ENCODE measurements at places on chromosomes 12 and 14.

GRCh38 chr14:90697577-90698206 is 118.5 kb downstream of the TTC7B start:
- peak; percentile 92 for DNase-seq

DNA sequence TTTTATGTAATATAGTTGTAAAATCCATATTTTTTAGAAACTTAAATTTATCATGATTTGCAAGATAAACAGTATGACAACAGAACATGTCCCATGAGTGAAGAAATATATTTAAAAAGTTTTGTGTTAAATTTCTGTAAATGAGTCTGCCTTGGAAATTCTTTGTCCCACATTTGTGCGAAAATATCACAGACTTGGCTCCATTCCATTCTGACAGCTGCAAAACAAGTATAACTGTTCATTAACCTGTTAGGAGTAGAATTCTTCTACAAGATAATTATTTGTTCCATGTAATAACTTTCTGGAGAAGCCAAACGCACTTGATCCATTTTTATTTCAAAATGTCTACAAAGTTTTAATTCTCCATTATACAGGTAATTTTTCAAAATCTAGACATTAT is 37.9 kb downstream of the MDM1 start:
- DNase-seq, result no peak

DNA sequence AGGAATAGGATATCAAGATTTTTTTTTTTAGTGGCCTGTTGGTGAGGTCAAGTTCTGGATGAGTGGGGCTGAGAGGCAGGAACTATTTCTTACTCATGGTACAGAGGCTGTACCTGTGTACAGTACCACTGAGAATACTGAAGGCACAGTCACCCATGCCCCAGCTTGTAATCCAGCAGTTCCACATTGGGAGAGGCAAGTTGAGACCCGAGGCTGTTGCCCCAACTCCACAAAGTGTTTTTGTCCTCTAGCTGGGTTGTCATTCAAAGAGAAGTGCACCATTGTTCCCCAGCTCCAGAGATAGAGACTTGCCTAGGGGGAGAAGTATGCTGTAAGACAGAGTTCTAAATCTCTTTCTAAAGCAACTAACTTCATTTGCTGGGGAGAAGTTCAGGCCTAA is 38.7 kb downstream of the ARID2 start:
- DNase-seq, result no peak

DNA sequence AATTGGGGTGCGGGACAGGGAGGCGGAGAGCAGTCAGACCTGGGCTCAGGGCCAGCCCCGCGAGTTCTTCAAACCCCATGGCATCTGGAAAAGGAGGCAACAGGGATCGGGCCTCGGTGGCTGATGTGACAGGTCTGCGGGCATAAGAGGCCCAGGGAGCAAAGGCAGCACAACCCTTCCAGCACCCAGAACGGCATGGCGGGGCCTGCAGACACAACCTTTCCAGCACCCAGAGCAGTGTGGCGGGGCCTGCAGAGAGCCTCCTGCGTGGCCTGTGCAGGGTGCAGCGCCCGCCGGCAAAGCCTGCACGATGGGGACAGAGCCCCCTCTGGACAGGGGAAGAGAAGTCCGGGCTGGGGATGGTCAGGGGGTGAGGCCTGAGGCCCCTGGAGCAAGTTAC is 26.2 kb upstream of the TRAF3 start:
- no peak for DNase-seq

DNA sequence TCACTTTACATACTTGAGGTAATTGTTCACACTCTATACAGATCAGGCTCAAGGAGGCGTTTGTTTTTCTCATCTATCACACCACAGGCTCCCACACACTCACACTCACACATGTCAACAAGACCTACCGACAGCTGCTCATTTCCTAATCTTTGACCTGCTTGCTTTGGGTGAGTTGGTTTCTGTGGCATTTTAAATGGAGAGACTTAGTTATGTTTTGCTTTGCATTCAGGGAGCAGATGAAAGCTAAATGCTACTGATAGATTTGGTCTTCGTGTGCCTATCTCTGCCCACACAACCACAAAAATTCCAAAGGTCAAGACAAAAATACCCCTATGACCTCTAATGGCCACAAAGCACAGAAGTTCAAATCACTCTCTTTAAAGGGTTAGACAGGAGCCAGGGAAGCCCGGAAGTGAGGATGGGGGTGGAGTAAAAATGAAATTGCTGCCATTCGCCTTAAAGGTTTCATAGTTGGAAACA is 203.5 kb upstream of the G2E3 start:
- no peak for DNase-seq

- no peak for DNase-seq
Observed at GRCh38 chr12:122955156-122955555, 11.1 kb downstream of the ABCB9 start.

- DNase-seq, result peak; percentile 81
Observed at GRCh38 chr12:106195621-106196027, 52.2 kb downstream of the CKAP4 start.

GRCh38 chr12:116672842-116673516 is 64.9 kb downstream of the SPRING1 start:
- no peak for DNase-seq

DNA sequence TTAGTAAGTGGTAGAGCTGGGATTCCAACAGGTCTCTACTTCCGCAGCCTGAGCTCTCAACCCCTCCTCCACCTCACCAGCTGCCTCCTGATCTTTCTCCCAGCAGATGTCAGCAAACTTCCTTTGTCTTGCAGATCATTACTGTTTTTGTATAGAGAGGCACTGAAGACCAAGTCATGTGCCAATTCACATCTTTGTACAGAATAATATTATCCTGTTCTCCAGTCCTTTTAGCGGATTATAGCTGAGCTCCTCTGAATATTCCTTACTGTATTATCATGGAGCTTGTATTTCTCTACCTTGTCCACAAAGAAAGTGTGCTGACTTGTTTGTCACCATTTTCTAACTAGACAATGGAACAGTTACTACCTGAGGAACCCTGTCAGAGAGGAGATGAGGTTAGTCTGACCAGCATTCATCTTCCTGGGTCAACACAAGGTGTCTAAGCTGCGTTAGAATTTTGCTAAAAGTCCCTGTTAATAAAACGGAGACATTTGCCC is 142.3 kb upstream of the ARHGAP5 start:
- DNase-seq, result no peak

- DNase-seq, result no peak
Observed at GRCh38 chr14:79018836-79019235, 848.7 kb downstream of the NRXN3 start.

GRCh38 chr12:4700621-4701026 is 19.6 kb upstream of the GALNT8 start:
- DNase-seq, result peak; percentile 63

All from tibial artery (tissue), 4 donors.